ENCODE measurements at places on chromosomes 12 and 14.
A peak's percentile ranks its signal among the peaks of the same experiment; 100 is the strongest.

- DNase-seq = no peak
Observed at GRCh38 chr12:118827606-118828005, 153.7 kb upstream of the SRRM4 start.

DNA sequence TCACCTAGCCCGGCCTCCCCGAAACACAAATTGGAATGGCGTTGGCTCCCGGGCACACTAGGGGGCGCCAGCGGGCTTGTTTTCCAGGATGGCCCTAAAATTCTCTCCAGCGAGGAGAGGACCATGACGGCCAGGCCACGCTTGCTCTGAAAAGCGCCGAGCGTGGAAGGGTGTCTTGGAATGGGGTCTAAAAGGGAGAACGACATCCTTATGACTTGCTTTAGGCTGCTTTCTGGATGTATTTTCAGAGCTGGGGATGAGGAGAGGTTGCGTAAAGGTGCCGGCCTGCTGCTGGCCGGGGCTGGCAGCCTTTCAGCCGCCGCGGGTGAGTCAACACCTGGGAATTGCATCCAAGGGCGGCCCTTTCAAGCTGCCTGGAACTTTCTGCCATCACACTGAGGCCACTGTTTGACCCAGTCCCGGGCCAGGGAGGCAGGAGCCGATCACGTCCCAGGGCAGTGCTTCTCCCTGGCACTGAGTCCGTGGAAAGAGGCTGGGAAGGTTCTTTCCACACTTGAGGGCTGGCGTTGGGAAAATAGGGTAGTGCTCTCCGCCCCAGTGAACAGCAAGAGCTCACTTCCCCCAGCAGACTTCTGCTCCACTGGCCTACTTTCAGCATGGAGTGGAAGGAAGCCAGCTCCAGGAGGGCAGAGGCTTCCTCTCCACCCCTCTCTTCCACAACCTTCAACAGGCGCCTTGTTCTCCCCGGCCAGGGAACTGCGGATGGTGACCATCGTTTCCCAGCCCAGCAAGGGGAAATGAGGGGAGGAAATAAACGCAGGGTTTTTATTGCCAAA is 216.2 kb downstream of the TTC8 start:
- DNase-seq = peak; percentile 20

GRCh38 chr12:50825372-50825838 is 17.3 kb upstream of the TMPRSS12 start:
- peak; percentile 73 for DNase-seq

DNA sequence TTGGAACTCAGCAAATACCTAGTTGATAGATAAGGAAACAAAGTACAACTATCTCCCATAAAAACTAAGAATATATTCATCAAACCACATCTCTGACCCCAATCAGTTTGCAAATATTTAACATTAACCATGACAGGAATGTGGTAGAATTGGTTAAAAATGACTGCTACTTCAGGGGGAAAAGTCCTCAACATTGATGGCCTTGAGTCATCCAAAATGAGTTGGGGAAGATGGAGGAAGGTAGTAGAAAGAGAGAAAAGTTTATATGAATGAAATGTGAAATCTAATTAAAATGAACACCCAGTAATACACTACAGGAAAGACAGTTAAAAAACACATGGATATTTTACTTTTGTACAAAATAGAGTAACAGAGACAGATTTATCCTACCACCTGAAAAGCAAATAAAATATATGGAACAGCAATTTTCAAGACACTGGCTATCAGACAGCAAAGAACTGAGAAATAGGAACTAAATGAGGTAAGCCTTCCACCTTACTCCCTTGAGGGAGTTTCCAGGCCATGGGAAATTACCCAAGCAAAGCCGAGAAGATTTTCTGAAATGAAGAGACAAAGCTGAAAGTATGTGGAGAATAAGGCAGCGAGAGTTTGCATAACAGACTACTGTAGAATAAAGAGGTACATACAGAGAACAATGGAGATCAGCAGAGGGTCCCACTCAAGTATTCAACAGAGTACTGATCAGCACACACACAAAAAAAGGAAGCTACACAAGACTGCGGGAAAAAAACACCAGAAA is 49.6 kb downstream of the TC2N start:
- DNase-seq = no peak

GRCh38 chr14:99718811-99719192 is 34.7 kb downstream of the CYP46A1 start:
- no peak for DNase-seq

GRCh38 chr12:80946591-80946990 is 8.9 kb upstream of the LIN7A start:
- DNase-seq = no peak

GRCh38 chr14:47961634-47962033 is 286.2 kb upstream of the MDGA2 start:
- DNase-seq = no peak

GRCh38 chr14:105894125-105894977 is 368.0 kb downstream of the TMEM121 start:
- DNase-seq = no peak

DNA sequence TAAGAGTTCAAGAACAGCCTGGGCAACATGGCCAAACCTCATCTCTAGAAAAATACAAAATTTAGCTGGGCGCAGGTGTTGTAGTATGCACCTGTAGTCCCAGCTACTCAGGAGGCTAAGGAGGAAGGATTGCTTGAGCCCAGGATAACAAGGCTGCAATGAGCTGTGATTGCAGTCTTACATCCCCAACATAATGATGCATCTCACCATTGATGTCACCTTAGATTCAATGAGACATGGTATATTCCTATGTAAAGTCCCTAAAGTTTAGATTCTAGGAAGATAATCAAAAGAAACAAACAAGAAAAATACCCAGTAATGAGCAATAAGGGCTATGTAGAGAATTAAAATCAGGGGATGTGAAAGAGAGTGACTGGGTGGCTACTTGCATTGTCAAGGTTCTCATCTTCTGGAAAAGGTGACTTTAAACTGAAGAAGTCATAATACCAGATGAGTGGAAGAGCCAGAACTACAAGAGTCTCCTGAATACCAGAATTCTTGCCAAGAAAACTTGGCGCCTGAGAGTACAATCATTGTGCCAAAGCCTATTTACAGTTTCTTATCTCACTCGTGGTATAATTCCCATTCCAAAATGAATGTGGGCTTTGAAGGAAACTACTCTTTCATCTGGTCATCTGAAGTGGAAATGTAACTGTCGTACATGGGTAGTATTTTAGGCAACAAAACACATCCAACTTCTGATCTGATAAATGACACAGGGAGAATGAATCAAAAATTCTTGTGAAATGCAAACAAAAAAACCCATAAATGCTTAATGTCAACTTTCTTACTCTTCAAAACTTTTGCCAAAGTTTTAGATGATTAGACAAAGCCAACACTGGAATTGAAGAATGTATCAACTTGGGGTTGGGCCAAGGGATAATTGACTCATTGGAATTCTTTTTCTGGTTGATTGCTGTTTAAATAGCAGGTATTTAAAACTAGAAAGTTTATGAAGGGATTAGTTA is 81.1 kb upstream of the ST8SIA1 start:
- DNase-seq = no peak

GRCh38 chr14:97827746-97828145 is 1030.6 kb downstream of the VRK1 start:
- DNase-seq = no peak

DNA sequence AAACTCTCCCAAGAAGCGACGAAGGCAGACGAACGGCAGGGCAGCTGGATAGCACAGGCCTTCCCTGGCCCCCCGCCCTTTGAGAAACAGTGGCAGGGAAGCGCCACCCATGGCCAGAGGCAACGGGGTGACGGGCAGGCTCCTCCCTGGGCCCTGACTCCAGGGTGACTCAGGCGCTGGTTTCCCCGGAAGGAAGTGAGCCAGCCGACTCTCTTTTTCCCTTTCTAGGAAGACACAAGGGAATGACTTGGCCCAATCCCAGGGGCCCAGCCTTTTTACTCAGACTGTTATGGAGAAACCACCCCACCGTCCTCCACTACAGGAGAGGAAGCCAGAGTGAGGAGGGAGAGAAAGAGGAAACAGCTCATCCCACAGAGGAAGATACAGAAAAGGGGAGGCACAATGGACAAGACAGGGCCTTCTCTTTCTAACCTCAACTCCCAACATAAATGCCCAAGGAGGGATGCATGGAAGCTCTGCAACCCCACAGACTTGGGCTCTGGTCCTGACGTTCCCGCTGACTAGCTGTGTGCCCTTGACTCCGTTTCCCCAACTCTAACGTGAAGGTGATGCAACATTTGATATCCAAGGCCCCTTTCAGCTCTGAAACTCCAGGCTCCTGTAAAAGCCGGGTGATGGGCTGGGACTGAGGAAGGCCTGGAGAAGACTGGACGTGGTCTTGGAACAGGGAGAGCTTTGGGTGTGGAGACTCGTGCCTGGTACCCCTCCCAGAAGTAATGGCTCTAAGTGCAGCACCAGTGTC is 27.9 kb downstream of the ACTN1 start:
- DNase-seq = peak; percentile 48

DNA sequence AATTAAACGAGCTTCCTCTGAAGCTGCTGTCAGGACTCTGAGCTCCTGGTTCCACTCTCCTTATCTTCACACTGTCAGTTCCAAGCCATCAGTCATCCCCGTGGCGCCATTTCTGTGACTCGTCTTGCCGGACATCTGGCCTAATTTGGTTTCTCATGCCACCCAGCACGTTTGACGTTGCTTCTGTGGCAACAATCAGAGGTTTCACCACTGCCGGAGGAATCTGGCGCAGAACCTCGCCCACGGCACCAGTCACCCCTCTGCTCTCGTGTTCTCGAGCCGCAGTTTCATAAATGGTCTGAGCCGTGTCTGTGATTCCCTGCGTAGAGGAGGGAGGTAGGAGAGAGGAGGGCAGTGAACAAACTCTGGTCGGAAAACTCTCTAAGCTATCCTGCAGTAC is 29.7 kb downstream of the BDKRB1 start:
- no peak for DNase-seq

DNA sequence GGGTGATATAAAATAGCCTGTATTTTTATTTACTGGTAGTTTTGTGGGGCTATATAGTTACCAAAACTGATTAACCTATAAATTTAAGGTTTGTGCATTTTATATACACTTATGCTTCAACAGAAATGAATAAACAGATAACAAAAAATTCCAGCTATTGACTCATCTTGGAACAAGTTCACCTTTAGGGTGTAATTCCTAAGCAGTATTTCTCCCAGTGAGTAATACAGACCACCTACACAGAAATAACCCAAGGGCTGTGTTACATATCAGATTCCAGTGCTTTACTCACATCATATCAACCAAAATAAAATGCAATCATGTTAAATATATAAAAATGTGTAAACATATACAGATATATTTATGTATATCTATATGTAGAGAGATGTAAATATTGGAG is 345.6 kb downstream of the ADAMTS20 start:
- no peak for DNase-seq

- no peak for DNase-seq
Observed at GRCh38 chr12:105847068-105847467, 291.7 kb downstream of the NUAK1 start.

DNA sequence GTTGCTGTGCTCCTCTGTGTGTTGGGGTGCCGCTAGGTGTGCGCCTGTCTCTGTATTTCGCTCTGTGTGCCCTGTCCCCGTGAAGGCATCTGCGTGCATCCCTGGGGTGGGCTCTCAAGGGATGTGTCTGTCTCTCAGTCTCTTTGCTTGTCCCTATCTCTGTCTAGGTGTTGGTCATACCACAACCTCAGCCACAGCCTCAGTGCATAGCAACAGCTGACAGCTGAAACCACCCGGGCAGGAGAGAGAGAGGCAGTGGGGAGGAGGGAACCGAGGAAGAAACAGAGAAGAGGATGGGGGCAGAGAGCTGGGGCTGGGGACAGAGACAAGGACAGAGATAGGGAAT is 953 bp upstream of the NXPH4 start:
- DNase-seq = no peak

DNA sequence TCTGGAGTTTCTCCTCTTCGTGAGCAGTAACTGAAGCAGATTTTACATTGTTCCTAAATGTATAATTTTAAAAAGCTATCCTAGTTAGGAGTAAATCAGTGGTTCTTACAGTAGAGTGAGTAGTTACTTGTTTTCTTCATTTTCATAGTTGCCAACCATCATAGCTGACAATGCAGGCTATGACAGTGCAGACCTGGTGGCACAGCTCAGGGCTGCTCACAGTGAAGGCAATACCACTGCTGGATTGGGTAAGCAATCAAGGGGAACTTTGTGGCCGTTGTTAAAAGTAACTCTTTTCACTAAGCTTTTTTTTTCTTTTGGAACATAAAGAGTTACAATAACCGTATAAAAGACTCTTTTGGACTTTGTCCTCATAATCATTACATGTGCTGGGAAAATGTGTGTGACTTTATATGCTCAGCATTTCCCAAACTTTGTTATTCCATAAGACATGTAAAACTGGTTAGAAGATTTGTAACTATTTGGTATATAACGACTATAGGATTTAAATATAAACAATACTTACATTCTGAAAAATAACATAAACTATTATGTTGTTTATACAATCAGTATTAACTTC is 12.4 kb downstream of the LRRC10 start:
- DNase-seq = no peak

DNA sequence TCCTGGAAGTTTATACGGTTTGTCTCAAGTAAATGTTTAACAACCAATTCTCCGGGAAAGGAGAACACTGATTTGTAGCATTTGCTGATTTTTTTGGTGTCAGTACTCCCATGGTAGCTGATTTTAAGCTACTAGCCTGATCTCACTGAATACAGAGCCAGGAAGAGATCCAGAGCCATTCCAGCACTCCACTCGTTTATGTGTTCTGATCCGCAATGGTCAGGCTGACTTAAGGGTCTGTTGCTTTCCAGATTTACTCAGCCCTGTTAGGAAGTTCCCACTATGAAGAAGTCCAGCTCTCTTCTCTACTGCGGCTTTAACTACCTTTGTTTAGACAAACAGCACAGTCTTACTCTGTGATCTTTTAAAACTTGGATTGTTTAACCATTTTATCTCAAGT is 38.0 kb upstream of the NID2 start:
- DNase-seq = no peak

DNA sequence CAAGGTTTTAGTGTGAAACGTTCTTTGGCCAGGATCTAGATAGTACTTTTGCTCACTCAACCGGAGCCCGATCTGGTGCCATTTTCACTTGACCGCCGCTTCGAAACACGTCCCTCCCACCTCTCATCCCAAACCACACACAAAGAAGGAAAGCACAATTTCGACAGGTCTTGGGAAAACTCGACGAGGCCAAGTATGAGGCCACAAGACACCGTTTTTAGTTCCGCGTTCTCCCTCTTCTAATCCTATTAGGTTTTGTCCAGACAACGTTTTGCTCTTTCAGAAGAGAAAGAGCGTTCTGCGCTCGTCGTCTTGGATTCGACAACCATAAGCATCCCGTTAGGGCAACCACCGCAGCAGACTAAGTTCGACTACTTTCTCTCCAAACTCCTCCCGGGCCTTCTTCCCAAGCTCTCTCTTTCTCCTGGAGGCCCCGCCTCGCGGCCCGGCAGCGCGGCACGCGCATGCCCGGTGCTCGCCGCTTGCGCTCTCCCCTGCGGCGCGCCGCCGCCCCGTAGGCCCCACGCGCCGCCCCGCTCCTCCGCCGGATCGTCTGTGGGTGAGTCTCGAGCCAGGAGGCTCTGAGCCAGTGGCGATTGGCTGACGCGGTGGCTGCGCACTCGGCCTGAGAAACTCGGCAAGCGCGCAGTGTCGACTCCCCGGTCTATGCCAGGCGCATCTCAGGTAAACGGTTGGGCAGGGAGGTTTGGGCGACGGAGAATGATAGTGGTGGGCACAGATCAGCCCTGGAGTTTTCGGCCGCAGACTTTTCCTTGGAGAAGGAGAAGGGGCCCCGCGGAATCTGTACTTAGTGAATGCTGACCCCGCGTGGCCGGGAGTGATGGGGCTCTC is at the start of gene MIPOL1:
TSS of gene MIPOL1 (plus strand) at position 517 of the 852 bp plus-strand sequence. CDS start 49,952 bp downstream, outside the sequence.
- peak; percentile 18 for DNase-seq
